ENCODE measurements at places on chromosomes 4 and X. TPM values are rescaled to one million over a fixed set of nuclear protein-coding genes. Genes with fewer than 3 reads are reported as not detected.

PIGA gene
- 19.6 TPM for total RNA-seq

GRCh38 chr4:1216869-1217294 is 32.0 kb downstream of the CTBP1 start:
- DNase-seq, result peak; percentile 70

KCND1 gene
- 3.3 TPM for total RNA-seq

RNF150 gene
- not detected for total RNA-seq

GRCh38 chr4:74097116-74097515 is 1.9 kb downstream of the CXCL2 start:
- DNase-seq, result no peak

- DNase-seq, result no peak
These were observed 38.7 kb downstream of the HTT-AS start for GRCh38 chr4:3035674-3036073.

DNA sequence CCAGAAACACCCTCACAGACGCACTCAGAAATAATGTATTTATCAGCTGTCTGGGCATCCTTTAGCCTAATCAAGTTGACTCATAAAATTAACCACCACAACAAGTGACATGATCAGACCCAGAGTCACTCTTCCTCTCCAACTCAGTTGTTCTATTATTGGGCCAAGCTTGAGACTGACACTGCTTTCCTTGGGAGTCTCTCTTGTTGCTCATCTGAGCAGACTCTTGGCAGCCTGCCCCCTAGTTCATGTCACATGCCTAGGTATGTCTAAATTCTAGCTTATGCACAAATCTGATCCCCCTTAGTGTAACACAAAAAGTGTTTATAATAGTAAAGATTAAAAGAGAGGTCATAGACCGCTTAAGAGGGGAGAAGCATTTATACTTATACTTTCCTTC is 72.6 kb upstream of the ADAMTS3 start:
- DNase-seq, result no peak

- no peak for DNase-seq
These were observed 312.4 kb downstream of the ARHGAP10 start for GRCh38 chr4:148044089-148044911.

- DNase-seq, result no peak
These were observed 32.0 kb downstream of the DAPP1 start for GRCh38 chr4:99848591-99849001.

DNA sequence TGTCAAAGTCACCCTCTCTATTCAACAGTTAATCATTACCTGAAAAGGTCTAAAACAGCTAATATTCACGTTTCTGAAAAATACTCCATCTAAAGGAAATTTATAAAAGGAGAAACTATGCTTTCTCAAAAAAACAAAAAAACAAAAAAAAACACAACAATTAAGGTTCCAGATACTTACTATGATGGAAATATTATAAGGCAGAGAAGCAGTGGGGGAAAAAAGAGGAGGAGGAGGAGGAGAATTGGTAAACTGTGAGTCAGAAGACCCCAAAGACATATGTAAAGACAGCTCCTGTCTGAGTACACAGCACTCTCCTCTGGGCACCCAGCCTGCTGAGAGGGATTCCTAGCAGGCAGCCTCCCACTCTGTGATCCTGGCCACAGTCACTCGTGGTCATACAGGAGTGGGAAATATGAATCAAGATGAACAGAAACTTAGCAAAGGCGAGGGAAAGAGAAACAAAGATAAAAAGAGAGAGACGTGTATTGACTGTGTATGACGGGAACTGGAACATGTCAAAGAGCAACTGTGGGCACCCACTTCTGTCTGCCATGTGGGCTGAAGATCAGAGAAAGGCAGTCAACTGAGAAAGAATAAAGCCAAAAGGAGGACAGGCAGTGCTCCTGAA is 12.5 kb downstream of the KLHL15 start:
- DNase-seq, result no peak
